ENCODE measurements at places on chromosomes 5 and 9.

DNA sequence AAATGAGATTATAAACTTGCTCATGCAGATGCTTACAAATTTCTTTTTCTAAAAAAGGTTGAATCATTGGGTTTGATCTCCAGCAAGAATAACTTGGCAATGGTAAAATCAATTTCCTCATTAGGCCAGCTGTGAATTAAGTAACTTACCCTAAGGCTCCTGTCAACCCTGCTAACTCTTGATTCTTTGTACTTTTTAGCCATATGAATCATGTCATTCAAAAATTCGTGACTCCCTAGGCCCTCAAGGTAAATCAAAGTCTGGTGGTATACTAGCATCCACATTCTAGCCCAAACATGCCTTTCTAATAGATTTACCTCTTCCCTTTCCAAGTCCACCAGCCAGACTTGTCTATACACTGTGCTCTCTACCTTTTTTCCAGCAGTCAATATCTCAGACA lies 420.8 kb upstream of the BRINP1 start:
- DNase-seq: no peak

DNA sequence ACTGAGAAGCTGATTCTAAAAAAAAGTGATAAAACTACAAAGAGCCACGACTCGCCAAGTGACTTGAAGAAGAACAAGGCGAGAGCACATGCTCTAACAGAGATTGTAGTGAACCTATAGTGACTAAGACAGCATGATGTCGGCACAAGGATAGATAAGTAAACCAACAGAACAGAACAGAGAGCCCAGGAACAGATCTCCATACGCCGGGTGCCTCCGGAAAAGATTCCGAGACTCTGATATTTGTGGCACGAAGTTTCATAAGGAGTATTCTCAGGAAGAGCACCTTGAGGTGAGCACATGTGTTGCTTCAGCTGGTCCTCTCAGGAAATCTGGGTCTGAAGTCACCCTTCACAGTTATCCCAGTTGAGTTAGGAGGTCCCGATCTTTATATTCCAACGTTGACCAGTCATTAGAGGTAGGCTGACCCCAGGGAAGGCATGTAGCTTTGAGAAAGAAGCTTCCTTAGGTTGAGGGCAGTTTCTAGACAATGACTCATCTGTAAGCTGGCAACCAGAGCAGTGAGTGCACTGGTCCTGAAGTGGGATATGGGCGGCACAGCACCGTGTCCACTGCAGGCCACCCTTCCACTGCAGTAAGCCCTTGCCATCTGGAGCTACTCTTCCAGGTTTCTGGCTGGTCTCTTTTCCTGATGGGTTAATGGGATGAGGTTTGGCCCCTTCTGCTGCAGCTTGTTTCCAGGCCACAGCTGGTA lies 13.6 kb upstream of the CLK4 start:
- no peak for DNase-seq

- no peak for DNase-seq
Measured at GRCh38 chr5:38968665-38969064, 105.5 kb downstream of the RICTOR start.

DNA sequence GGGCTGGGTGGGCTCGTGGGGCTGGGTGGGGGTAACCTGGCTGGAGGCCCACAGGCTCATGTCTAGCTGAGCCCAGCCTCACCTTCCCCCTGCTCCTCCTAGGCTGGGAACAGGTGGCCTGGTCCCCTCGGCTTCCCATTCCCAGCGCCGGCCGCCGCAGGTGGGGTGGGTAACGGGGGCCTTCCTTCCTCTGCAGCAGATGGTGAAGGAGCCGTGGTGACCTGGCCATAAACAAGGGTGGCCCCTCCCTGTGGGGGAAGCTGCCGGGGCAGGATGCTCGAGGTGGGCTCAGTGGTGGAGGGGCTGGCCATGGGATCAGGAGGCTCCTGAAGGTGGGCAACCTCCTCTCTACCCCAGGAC lies 41.0 kb upstream of the EGFL7 start:
- no peak for DNase-seq

DNA sequence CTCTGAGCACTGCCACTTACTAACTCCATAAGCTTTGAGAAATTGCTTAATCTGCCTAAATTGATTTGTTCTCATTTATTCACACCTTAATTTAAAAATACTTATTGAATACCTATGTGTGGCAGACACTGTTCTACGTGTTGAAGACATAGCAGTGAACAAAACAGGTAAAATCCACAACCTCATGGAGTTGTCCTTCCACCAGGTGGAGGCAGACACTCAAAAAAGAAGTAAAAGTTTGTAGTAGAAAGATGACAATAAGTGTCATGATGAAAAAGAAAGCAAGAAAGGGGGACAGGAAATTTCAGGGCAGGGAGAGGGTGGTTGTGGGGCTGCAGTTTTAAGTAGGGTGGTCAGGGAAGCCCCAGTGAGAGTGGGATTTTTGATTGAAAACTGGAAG lies 94.9 kb downstream of the SREK1 start:
- no peak for DNase-seq

- DNase-seq: no peak
Measured at GRCh38 chr5:161530700-161531099, 15.8 kb downstream of the GABRB2 start.

DNA sequence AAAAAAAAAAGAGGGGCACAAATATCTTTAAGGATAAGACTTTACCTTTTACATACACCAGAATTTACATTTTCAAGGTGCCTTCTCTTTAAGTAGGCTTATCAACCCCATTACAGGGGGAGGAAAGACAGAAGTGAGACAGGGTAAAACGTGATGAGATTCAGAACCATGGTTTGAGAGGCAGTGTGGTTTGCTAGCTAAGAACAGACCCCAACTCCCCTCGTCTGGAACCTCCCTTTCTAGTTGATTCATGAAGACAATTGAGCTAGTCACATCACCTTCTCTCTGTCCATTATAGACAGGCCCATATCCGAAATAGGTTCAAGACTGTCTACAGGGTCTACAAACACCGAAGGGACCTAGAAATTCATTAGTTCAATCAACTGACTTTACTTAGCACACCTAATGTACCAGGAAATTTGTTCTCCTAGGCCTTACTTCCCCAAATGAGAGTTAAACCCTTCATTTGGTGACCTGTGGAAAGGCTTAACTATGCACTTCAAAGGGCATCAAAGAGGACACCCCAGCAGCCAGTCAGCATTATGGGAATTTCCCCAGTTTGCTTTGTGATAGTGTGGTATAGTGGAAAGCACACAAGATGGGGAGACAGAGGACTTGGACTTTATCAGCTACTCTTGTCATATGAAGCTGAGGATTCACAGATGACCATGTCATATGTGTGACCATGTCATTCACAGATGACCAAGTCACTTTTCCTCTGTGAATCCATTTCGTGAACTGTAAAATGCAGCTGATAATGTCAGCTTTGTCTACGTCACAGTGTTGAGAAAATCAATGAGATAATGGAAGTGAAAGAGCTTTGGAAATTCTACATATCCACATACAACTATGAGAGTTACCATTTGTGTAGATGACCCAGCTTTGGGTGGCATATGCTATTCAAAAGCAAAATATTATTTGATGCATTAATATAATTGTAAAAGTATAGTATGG lies 40.2 kb upstream of the CYFIP2 start:
- no peak for DNase-seq

DNA sequence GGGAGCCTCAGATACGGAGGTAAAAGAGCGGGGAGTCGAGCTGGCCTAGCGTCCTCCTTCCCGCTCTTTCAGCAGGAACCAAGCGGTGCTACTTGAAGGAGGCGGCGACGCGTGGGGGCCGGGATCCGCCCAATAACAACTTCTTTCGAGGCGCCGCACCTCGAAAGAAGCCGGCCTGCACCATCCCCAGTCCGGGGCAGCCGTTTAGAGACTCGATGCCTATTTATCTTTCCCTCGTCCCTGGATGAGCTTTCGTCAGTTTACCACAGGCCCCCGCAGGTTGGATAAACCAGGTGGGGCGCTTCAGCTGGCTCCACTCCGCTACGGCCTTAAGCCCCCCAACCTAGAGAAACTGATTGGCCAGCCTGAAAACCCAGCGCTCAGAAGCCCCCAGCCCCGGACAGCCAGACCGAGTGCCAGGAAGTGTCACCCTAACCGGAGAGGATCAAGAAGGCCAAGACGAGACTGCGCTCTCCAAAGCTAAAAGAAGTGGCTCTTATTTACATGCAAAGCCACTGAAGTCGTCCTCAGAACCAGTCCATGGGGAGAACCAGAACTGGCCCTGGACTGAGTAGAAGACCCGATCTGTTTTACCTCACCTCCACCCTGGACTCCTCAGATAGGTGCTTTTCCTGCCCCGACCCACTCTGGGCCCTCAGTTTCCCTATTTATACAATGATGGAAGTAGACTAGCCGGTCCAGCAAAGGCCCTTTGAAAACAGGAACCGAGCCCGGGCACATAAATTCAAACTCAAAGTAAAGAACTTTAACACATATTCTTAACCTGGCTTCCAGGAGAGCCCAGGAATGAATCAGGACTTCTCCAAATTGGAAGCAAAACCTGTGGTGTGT lies 1.4 kb downstream of the HAND1 start:
- no peak for DNase-seq

DNA sequence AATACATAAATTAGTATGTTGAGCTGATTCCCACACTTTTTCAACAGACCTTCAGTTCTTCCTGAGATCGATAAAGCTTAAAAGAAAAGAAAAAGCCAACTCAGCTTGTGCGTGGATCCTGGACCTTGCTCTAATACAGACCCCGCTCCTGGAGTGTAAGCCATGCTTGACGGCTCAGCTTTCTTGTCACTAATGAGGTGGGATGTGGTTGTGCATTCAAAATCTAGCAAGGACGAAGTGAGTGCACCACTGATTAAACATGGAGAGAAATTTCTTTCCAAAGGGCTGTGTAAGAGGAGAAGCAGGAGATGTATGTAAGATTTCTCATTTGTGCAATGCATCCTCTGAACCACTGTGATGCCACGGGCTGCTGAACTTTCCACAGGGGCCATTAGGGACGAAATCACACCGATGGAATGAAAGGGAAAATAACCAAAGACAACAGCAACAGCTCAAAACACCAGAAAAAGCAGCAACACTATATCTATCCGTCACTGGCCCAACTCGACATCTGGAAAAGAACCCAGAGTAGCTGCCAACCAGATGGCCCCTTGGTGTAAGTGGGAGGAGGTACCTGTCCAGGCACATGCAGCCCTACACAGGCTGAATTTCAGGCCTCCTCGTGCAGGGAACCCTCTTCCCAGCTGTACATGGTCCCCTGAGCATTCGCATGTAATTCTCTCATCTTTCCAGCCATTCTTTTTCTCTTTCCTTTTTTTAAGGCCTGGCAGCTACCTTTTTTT lies 178.9 kb downstream of the SREK1 start:
- DNase-seq: no peak

DNA sequence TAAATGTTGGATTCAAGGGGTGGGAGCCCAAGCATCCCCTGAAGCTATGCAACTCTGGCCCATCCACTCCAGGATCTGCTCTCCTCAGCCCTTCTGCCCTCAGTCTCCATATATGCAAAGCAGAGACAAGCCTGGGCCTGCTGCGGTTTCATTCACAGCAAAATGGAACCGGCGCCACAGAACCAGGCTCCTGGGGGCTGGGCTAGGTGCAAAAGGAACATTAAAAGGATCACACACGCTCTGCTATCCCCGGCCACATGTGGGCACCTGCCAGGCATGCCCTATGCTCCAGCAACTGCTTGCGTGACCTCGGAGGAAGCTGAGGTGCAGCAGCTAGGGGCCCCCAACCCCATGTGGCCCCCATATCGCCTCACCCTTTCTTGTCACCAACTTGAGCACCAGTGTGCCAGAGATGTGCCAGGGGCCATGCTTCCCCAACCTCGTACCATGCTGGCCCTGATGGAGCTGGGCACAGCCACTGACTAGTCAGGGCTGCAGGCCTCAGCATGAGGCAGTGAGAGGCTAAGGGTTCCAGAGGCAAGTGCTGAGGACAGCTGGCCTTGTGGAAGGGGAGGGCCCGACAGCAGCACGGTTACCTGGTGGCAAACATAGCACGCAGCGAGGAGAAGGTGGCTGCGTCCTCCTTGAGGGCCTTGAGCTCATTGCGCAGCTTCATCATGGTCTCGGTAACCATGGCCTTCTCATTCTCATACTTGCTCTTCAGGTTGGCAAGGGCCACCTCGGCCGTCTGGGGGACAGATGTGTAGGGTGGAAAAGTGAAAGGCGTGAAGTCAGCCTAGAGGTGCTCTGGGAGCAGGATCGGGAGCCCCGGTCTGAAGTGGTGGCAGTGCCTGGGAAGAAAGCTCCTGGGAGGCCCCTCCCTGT lies 47.2 kb downstream of the BICD2 start:
- DNase-seq: no peak

- DNase-seq: no peak
Measured at GRCh38 chr9:13716601-13717321, 437.3 kb upstream of the MPDZ start.

DNA sequence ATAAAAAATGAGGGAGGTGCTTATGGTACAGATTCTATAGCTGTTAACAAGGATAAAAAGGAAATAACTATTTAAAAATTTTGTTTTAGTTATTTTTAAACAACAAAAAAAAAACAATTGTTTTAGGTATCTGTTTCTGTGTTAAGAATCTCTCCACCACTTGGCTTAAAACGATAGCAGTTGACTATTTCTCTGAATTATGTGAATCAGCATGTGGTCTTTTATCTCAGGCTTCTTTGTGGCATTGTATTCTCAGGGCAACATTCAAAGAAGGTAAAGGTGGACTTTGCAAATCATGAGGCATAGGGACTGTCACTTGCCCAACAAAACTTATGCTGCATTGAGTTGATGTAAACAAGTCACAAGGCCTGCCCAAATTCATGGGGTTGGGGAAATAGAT lies 55.2 kb downstream of the ERBIN start:
- DNase-seq: no peak

DNA sequence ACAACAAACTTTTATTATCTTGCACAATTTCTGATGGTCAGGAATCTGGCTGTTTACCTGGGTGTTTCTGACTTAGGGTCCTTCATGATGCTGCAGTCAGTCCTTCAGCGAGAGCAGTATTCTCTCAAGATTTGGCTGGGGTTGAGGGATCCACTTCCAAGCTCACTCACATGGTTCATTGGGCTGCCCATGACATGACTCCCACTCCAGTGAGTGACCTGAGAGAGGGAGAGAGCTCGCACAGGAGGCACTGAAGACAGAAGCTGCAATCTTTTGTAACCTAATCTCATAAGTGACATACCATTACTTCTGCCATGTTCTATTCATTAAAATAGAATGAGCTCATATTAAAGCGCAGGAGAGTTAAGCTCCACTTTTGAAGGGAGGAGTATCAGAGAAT lies 212.6 kb downstream of the SPATA31D1 start:
- no peak for DNase-seq

GRCh38 chr9:121672213-121672612 lies 20.8 kb downstream of the DAB2IP start:
- no peak for DNase-seq

DNA sequence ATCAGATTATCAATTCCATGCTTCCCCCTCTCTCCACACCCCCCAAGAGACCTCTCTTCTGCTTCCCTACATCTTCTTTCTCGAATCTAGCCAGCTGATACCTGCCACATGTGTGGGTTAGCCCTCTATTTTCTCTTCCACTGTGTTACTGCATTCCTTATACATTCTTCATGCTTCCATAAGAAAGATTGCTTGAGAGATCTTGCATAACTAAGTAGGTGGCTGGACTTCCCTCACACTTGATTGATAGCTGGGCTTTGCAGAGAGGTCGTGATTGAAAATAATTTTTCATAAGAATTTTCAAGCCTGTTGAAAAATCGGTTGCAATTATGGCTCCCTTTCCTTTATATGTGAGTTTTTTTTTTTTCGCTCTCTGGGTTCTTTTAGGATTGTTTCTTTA lies 33.0 kb upstream of the PANK3 start:
- no peak for DNase-seq
